ENCODE measurements at places on chromosomes 6 and 20.

DNA sequence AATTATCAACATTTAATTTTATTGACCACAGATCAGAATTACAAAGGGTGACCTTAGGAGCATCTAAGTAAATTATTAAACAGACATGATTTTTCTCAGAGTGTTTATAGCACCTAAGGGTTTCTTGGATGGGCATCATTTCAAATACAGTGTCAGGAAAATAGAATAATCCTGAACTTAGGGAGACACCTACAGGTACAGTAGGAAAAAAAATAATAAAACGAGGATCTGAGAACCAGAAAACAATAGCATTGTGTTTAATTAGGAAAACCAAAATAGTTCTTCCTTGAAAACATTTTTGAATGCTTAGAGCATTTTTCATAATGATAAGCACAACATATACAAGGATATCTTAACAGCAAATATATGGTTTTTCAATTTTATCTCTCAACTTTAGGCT, 39.2 kb downstream of the MMUT start:
- DNase-seq, result no peak

- no peak for DNase-seq
Measured at GRCh38 chr6:137413482-137413881, 80.7 kb downstream of the OLIG3 start.

DNA sequence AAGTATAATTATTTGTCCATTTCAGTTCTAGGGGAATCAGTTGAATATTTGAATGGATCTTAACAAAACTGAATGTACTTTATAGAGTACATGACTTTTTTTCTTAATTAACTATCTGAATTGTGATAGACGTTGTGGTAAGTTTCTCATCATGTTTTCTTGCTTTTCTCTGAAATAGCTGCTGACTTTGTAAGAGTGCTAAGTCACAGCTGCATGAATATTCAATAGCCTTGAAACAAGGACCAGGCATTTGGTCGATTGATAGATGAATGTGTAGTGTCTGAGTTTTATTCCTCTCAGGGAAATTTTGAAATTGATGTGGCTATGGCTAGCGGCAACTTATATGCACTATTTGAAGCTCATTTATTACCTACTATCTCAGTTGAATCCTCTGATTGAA, 56.0 kb downstream of the ADGRB3 start:
- no peak for DNase-seq

DNA sequence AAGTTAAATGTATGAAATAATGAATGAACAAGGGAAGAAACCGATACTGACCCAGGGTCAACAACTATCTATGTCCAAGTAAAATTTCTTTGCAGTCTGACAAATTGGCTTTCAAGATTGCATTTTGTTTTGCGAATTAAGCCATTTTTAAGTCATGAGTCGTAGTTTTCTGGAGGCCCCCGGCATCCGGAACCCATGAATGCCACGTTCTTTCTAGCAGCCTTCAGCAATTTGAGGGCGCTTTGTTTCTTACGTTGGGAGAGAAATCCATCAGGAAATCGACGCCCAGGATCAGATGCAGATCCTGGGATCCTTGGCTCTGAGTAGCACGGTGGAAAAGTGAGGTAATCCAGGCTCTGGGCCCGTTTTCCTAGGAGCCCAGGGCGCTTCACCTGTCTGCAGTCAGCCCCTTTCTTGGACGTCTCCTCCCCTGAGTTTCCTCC, 309 bp upstream of the ABRACL start:
- no peak for DNase-seq

DNA sequence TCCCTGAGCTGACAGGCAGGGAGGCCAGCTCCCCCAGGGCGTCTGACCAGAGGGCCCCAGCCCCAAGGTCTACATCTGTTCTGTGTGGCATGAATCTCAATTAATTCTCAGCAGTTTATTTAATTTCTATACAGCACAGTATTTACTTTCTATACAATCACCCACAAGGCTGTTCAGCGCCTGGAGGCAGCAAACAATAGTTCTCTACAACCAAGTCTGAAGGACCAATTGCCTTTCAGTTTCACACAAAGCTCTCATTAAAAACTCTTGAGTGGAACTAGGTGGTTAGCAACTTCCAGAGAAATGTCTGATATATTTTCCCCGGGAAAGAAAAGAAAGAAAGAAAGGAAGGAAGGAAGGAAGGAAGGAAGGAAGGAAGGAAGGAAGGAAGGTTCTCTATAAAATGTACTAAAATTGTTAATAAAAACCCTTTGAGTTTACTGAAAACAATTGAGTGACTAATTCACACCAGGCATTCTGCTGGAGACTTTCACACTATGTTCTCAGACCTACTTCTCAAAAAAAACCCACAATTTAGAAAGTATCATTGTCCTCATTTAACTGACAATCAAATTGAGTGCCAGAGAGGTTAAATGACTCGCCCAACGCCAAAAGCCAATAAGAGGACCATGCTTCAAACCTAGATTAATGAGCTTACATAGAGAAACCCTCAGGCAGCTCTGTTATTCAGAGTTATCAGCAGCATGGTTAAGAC, 62.5 kb downstream of the METTL24 start:
- DNase-seq, result no peak

DNA sequence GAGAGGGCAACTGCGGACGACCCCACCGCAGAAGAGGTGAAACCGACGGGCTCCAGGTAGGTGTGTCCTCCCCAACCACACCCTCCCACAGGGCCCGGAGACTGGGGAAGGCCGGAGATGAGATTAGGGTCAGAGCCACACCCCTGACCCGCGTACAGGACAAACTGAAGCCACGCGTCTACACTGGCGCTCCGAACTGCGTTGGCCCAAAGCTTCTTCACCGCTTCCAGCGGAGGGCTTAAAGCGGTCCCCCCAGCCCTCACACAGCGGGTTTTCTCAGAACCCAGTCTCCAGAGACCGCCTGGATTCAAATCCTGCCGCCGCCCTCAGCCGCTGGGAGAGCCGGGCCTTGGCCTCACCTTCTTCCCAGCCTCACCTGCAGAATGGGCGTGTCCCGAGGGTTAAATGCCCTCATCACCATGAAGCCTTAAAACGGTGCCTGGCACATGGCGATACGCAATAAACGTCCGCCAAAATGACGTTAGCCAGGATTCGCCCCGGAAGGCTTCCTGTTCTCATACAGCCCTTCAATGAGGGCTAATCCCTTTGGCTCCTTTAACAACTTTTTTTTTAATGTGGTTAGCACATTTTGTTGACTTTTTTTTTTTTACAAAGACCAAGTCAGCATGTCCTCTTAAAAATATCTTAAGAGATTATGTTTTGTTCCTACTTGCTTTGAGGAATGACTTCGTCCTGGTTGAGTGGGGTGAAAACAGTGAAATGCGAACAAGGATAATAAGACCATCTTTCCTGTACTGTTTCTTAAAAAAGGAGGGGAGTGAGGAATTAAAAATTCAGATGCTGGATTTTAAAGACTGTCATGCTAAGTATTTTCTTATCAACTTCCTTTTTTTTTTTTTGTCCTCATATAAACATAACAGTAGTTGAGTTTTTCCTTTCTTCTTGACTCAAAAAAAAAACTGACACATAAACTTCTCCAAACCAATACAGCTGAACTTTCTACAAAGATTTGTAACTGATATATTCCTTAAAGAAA, 15.1 kb upstream of the ZNF217 start:
- DNase-seq, result no peak

- no peak for DNase-seq
Measured at GRCh38 chr6:42047213-42047590, 3.1 kb upstream of the TAF8 start.

DNA sequence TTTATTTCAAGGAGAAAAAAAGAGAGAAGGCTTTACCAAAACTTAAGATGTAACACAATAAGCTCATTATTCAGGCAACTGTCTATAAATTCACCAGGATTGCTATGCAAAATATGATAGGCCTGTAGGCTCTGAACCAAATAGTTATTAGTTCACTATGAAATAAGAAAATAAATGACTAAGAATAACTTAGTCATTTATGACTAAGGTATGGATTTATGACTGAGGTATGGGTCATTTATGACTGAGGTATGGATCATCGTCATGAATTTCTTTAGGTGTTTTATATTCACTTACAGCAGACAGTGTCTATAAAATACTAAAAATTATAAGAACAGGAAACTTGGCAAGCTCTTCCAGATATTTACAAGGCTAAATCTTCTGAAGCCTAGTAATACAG, 52.1 kb upstream of the SNX9 start:
- no peak for DNase-seq

DNA sequence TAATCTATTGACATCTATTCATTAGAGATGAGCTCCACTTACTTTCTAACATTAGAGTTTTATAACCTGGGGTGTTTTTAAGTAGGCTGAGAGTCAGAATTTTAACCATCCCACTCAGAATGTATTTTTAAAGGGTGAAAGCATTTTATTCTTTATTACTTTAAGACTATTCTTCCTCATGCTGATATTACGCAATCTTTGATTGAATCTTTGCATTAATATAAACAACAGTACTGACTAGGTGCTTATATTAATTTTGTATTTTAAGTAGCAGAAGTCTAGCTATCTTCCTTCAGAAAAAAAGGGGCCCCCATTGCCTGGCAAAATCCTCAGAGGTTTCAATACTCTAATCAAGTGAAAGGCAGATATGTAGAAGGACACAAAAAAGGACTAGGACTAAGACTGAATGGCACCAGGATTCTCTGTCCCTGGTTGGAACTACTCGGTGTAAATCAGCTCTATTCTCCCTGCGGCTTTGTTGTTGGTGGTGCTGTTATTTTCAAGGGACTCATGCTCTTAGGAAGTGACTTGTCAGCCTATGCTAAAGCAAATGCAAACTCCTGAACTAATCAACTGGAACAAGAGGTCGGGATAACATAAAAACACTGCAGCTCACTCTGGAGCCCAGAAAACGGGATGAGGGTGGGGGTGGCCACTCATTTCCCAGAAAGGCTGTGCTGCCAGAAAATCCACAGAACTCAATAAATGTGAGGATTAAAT, 1324.4 kb downstream of the GRIK2 start:
- DNase-seq, result no peak

DNA sequence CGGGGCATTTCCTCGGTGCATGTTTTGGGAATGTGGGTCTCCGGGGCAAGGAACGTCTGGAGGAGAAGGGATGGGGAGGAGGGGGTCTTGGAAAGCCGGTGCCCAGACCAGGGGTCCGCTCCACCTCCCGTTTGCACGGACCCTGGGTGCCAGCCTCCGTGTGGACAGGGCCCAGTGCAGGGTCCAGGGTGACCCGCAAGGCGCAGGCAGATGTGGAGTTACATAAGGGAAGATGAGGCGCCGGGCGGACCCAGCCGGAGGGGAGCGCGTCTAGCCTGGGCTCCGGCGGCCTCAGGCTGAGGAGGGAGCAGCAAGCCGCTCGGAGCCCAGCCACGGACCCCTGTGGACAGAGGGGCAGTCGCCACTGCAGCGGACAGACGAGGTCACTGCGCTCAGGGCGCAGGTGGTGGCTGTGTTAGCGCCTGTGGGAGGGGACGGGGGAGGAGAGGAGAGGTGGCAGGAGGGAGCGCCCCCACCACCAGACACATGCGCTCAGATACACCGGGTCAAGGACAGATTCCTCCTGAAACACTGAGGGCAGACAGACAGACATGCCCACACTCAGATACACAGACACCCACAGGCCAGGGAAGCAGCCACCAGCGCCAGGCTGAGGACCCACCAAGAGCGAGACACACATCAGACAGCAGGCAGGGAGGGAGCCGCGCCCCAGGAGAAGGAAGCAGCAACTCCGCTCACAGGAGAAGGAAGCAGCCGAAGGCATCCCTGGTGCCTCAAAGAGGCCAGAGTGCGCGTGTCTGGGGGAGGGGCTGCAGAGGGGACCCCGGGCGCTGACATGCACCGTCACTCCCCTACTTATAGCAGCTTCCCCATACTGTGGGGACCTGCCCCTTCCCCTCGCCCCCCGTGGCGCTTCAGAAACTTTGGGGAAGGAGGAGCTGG, 839 bp upstream of the HRH3 start:
- no peak for DNase-seq

DNA sequence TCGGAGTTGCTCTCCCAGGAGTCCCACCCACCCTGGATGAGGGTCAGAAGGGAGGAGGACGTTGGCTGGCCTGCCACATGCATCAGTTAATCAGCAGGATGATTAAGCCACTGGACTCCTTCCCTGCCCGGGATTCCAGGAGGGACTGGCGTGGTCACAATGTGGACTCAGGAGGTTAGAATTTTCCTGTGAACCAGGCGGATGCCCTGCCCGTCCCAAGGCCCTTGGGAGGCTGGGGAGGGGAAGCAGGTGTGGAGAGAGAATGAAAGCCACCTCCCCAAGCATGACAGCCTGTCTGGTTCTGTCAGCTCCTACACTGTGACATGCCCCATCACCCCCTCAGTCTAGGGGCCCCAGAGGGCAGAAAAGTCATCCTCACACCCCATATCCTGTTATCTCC, 11.6 kb upstream of the ITPR3 start:
- DNase-seq, result no peak

DNA sequence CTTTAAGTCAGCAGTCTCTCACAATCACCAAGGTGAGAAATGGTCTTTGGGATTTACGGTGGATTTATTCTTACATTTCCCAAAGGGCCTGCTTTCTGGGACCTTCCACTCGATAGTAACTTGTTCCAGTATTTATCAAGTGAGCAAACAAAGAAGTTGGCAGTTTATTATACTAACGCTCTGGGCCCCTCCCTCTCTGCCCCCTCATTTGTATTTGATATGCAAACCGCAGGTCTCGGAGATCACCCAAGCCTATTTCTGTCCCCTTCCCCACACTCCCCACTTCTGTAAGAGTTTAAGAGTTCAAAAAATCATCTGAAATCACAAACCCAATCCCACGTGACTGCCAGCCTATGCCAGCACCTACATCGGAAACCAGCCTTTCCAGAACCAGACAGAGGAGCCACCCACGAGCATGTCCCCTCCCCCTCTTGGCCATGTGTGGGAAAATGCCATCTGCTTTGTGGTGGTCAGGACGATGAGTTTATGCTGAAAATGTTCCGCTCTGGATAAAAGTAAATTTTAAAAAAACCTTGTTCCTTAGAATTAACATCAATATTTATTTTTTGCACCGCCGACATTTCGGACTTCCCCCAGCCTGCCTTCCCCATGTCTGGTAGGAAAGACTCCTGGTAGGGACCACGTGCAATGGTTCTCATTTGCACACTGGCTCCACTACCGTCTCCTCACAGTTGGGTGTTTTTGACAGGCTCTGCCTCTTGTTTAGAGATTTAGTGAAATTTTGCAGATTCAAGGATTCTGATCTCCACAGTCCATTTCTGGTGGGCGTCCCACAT, 281.0 kb downstream of the TFAP2C start:
- no peak for DNase-seq

GRCh38 chr6:25175196-25175595, 104.0 kb upstream of the CARMIL1 start:
- DNase-seq, result no peak

- DNase-seq, result no peak
Measured at GRCh38 chr6:71476371-71476770, 187.8 kb downstream of the OGFRL1 start.
